ENCODE measurements at places on chromosomes 2 and 18.

GRCh38 chr2:190378880-190379237 lies 29.3 kb upstream of the MFSD6 start:
- DNase-seq, result no peak

GRCh38 chr2:226429476-226429875 lies 370.1 kb downstream of the IRS1 start:
- no peak for DNase-seq

DNA sequence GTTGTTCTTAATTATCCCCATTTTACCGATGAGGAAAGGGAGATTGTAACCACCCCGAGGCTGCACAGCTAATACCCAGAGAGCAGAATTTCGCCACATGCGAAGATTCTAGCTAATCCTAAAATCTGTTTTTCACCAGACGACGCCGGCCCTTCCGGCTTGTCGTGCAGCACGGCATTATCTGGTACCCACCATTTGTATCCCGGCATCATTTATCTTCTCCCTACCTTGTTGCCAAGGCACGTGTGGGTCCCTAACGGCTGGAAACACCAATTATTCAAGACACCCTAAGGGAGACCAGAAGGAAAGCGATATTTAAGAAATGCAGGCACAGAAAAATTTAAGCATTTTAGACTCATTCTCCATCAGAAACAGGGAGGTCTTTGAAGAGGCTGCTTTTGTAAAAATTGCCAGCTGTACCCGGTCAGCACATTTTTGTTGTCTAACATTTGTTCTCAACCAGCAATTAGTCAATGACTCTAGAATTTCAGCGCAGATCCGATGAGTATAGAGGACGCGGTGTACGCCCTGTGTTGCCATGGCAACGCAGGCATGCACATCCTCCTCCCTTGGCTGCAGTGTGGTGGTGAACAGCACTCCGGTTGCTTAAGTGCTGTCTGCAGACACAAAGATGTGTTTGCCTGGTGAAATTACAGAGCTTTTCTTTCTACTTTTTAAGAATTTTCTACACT lies 111.6 kb downstream of the AGAP1 start:
- no peak for DNase-seq

GRCh38 chr2:215904101-215904500 lies 109.2 kb downstream of the MREG start:
- DNase-seq, result no peak

- no peak for DNase-seq
Measured at GRCh38 chr2:12162269-12163247, 416.1 kb downstream of the LPIN1 start.

All from activated naive CD4-positive, alpha-beta T cell treated with anti-CD3 and anti-CD28 coated beads for 36 hours (primary cell).